ENCODE measurements at places on chromosomes 2 and 18.

GRCh38 chr2:152415231-152415642 is 80.3 kb downstream of the FMNL2 start:
- no peak for DNase-seq

- no peak for DNase-seq
These were observed 61.7 kb downstream of the PRKCE start for GRCh38 chr2:45713136-45713535.

DNA sequence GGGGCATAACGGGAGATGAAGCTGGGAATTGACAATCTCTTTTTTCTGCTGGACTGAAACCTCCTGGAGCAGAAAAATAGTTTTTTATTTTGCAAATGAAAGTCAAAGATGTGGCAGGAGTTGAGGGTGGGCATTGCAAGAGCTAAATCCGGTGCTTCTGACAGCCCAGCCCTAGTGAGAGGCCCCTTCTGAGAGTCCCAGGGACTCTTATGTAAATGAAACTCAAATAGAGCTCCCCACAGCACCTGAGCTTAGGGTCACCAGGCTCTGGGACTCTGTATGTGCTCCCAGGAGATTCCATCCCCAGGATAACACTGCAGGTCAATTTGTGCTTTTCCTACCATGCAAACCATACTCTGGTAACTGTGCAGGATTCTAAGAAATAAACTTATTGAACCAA is 192.8 kb downstream of the ANKRD30B start:
- DNase-seq: no peak

GRCh38 chr2:39283561-39283960 is 39.8 kb upstream of the CDKL4 start:
- DNase-seq: no peak

GRCh38 chr2:67213270-67213670 is 183.9 kb upstream of the ETAA1 start:
- DNase-seq: no peak

GRCh38 chr2:236942554-236942953 is 143.1 kb upstream of the COPS8 start:
- DNase-seq: no peak

GRCh38 chr2:107635883-107636282 is 190.8 kb upstream of the RGPD4 start:
- DNase-seq: no peak

All from spleen (tissue), 13 donors.